Hepatocyte (in vitro differentiated cells): ENCODE measurements at places on chromosomes 12 and 14. TPM values are rescaled to one million over a fixed set of nuclear protein-coding genes. Genes with fewer than 3 reads are reported as not detected.

HOXC6 gene
- polyA plus RNA-seq: 11.1 and 12.1 TPM in 2 replicates

GRCh38 chr12:67640863-67641262 is 7.7 kb upstream of the DYRK2 start:
- no peaks in the 10 kb centered on the region for H3K36me3 ChIP-seq
- no peak overlapping the region for H3K27ac ChIP-seq

GRCh38 chr14:53180272-53181221 is 27.4 kb upstream of the DDHD1 start:
- no peak overlapping the region for H3K4me3 ChIP-seq
- no peak overlapping the region for H3K27ac ChIP-seq

JAG2 gene
- 4.1 and 4.8 TPM in 2 replicates for polyA plus RNA-seq

DNA sequence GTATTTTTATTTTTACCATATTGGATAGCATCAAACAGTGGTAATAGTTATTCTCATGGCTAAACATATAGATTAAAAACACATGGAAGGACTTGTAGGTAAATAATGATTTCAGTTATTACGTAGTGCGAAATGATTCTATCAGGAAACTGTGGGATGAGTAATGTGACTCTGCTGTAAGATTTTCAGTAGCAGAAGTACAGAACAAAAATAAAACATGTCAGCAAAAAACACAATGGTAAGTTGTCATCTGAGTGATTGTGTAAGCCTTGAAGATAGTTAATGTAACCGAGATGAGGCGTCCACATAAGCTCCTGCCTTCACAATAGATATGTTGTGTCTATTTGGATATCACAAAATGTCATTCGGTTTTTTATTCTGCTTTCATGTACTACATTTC is 99.8 kb downstream of the BORCS5 start:
- H3K27me3 ChIP-seq: no peaks in the 10 kb centered on the region
- no peak overlapping the region for H3K27ac ChIP-seq

TMPRSS12 gene
- 0.11 TPM in 1 of 2 replicates, not detected in the other for polyA plus RNA-seq

SLC6A12 gene
- polyA plus RNA-seq: 3.9 and 6.1 TPM in 2 replicates

DNA sequence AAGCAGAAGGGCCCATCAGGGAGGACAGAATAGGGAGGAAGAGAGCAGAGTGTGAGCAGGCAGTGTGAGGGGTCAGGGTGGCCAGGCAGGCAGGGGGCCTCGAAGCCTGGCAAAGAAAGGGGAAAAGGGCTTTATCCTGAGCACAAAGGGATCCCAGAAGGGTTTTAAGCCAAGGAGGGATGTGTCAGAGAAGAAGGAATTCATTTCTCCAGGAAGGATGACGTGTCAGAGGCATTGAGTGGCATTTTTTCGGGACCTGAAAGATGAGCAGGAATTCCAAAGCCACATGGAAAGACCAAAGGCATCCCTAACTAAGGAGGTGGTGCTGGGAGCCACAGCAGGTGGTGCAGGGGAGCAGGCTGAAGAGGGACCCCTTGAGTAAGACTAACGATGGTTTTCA is 132.1 kb downstream of the DICER1 start:
- H3K36me3 ChIP-seq: no peaks in the 10 kb centered on the region
- no peak overlapping the region for H3K27ac ChIP-seq
- no peaks in the 10 kb centered on the region for H3K4me1 ChIP-seq
- H3K4me3 ChIP-seq: no peak overlapping the region

KIF26A gene
- 3.5 and 4.4 TPM in 2 replicates for polyA plus RNA-seq

GRCh38 chr12:87925021-87925420 is 104.2 kb downstream of the C12orf50 start:
- no peaks in the 10 kb centered on the region for H3K4me1 ChIP-seq
- no peak overlapping the region for H3K4me3 ChIP-seq
- H3K36me3 ChIP-seq: no peaks in the 10 kb centered on the region

DNA sequence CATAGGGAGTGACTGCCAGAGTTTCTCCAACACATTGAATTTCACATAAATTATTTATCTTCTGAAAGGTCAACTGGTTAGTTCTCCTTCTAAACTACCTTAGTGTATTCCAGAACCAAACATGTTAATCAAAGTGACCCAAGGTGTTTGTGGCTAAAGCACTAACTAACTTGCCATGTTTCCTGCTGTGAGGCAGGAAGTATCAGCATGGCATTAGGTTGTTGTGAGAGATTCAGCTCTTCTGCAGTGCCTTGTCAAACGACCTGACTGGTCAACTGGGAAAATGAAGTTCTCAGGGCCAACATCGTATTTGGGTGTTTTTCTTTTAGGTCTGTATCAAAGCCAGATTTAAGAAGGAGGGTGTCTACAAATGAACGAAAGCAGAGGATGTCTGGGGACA is 448.1 kb downstream of the APAF1 start:
- H3K27me3 ChIP-seq: no peaks in the 10 kb centered on the region
- H3K4me3 ChIP-seq: no peak overlapping the region
- H3K36me3 ChIP-seq: no peaks in the 10 kb centered on the region
- H3K27ac ChIP-seq: no peak overlapping the region
- DNase-seq: no peak
- no peaks in the 10 kb centered on the region for H3K4me1 ChIP-seq

DNA sequence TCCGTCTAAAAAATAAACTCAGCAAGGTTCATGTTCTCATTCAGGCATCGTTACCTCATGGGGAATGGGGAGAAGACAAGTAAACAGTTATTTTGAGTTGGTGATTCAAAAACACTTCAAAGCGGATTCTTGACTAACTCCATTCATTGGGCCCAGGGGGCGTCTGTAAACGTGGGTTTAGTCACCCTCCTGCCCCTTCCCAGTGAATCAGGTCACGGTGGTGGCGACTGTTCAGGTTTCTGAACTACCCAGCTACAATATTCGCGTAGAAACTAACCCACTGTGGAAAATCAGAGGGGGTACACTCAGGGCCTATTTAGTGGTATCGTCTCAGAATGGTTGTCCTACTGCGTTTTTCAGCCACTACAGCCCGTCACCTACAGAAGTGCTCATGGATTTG is 15.2 kb downstream of the OR6S1 start:
- no peak for DNase-seq
- no peaks in the 10 kb centered on the region for H3K36me3 ChIP-seq
- peaks cover 5% of the 10 kb centered on the region for H3K4me1 ChIP-seq
- peaks cover 25% of the 10 kb centered on the region for H3K27me3 ChIP-seq
- H3K27ac ChIP-seq: no peak overlapping the region

DNA sequence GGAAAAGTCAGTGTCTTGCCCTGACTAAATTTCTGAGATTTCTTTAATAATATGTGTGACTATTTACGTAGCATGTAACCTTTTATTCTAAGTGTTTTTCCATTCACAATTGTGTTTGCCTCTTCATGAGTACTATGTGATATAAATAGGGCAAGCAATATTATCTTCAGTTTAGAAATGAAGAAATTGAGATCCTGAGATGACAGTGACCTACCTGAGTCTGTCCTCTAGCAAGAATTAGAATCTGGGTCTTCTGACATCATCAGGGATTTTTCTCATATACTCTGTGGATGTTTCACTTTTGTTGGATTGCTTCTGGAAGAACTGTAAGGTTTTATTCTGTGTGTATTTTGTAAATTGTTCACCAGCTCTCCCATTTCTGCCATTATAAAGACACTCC is 35.0 kb downstream of the TMTC2 start:
- H3K36me3 ChIP-seq: no peaks in the 10 kb centered on the region
- no peaks in the 10 kb centered on the region for H3K27me3 ChIP-seq
- no peak overlapping the region for H3K4me3 ChIP-seq
- H3K4me1 ChIP-seq: no peaks in the 10 kb centered on the region
- DNase-seq: no peak
- no peak overlapping the region for H3K27ac ChIP-seq

GRCh38 chr12:11676052-11676451 is 26.6 kb downstream of the ETV6 start:
- no peaks in the 10 kb centered on the region for H3K27me3 ChIP-seq
- H3K4me3 ChIP-seq: no peak overlapping the region
- peaks cover 4% of the 10 kb centered on the region for H3K4me1 ChIP-seq
- no peak for DNase-seq

DNA sequence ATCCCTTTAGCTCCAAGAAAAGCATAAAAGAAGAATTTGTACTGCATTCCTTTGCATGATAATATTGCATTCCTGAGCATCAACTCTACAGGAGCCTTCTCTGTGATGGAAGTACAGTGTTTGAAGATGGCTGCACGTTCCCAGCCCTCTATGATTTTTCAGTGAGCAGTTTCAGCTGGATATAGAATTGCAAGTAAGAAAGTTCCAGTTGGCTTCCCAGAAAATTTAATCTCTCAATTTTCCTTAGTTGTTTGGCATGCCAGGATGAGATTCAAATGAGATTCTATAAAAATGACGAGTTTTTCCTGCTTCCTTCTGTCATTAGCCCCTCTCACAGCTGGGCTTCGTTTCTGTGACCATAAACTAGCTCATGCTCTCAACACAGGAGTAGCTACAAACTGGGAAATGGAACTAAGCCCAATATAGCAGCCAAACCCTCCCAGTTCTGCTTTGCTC is 109.9 kb downstream of the TTC8 start:
- no peaks in the 10 kb centered on the region for H3K36me3 ChIP-seq
- DNase-seq: no peak
- H3K27me3 ChIP-seq: no peaks in the 10 kb centered on the region
- no peak overlapping the region for H3K27ac ChIP-seq
- H3K4me1 ChIP-seq: no peaks in the 10 kb centered on the region

NCAPD2 gene
- 13.7 and 17.4 TPM in 2 replicates for polyA plus RNA-seq

GRCh38 chr12:92158796-92159439 is 13.3 kb upstream of the BTG1 start:
- no peaks in the 10 kb centered on the region for H3K36me3 ChIP-seq
- DNase-seq: no peak
- H3K27ac ChIP-seq: no peak overlapping the region
- no peak overlapping the region for H3K4me3 ChIP-seq
- peaks cover 10% of the 10 kb centered on the region for H3K4me1 ChIP-seq
- H3K27me3 ChIP-seq: no peaks in the 10 kb centered on the region

SAMD15 gene
- 0.51 and 2.2 TPM in 2 replicates for polyA plus RNA-seq

GRCh38 chr12:42125388-42125767 is 19.3 kb downstream of the GXYLT1 start:
- H3K36me3 ChIP-seq: no peaks in the 10 kb centered on the region
- H3K4me1 ChIP-seq: peaks cover 9% of the 10 kb centered on the region
- H3K27ac ChIP-seq: no peak overlapping the region
- H3K27me3 ChIP-seq: no peaks in the 10 kb centered on the region
- H3K4me3 ChIP-seq: no peak overlapping the region

DNA sequence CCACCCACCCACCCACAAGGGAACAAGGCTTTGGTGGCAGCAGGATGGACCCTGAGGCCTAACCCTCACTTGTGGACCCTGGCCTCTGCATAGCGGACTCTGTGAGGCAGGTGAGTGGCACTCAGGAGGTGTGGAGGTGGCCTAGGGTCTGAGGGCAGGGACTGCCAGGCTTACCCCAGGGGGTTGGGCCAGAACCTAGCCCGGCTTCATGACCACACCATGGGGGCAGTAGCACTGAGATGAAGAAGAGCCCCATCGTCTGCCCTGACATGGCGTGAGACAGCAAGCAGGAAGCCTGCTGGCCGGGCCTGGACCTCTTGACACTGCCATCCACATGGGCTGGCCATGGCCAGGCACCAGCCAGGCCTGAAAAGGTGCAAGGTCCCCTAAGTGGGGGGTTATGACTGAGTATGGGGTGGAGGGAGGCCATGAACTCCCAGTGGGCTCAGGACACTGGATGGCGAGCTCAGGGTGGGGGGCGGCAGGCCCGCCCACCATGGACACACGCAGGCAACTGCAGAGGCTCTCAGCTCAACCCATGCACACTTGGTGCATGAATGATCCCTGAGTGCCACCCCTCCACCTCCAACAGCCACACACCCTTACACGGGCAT is 29.3 kb downstream of the JAG2 start:
- no peaks in the 10 kb centered on the region for H3K27me3 ChIP-seq
- H3K36me3 ChIP-seq: no peaks in the 10 kb centered on the region
- DNase-seq: no peak
- no peak overlapping the region for H3K4me3 ChIP-seq
- no peak overlapping the region for H3K27ac ChIP-seq

GRCh38 chr12:4380332-4380731 is 820 bp upstream of the FGF23 start:
- H3K4me1 ChIP-seq: no peaks in the 10 kb centered on the region
- no peak overlapping the region for H3K4me3 ChIP-seq

A2ML1 gene
- 0.38 and 1.0 TPM in 2 replicates for polyA plus RNA-seq

CKAP4 gene
- polyA plus RNA-seq: 258 and 266 TPM in 2 replicates

- no peak overlapping the region for H3K4me3 ChIP-seq
- H3K27ac ChIP-seq: no peak overlapping the region
- H3K27me3 ChIP-seq: no peaks in the 10 kb centered on the region
- H3K4me1 ChIP-seq: no peaks in the 10 kb centered on the region
- DNase-seq: no peak
Measured at GRCh38 chr14:29126361-29126760, 359.8 kb downstream of the FOXG1 start.

- H3K4me3 ChIP-seq: no peak overlapping the region
- no peaks in the 10 kb centered on the region for H3K4me1 ChIP-seq
- H3K36me3 ChIP-seq: no peaks in the 10 kb centered on the region
- no peaks in the 10 kb centered on the region for H3K27me3 ChIP-seq
- DNase-seq: no peak
Measured at GRCh38 chr12:44717612-44718011, 158.5 kb downstream of the NELL2 start.

- no peaks in the 10 kb centered on the region for H3K36me3 ChIP-seq
- no peaks in the 10 kb centered on the region for H3K27me3 ChIP-seq
- no peak for DNase-seq
- H3K4me1 ChIP-seq: no peaks in the 10 kb centered on the region
- no peak overlapping the region for H3K4me3 ChIP-seq
- H3K27ac ChIP-seq: no peak overlapping the region
Measured at GRCh38 chr12:51345681-51346080, 798 bp downstream of the CELA1 start.

OSGEP gene
- polyA plus RNA-seq: 36.2 and 41.3 TPM in 2 replicates

CISTR gene
- polyA plus RNA-seq: not detected in 2 replicates

DNA sequence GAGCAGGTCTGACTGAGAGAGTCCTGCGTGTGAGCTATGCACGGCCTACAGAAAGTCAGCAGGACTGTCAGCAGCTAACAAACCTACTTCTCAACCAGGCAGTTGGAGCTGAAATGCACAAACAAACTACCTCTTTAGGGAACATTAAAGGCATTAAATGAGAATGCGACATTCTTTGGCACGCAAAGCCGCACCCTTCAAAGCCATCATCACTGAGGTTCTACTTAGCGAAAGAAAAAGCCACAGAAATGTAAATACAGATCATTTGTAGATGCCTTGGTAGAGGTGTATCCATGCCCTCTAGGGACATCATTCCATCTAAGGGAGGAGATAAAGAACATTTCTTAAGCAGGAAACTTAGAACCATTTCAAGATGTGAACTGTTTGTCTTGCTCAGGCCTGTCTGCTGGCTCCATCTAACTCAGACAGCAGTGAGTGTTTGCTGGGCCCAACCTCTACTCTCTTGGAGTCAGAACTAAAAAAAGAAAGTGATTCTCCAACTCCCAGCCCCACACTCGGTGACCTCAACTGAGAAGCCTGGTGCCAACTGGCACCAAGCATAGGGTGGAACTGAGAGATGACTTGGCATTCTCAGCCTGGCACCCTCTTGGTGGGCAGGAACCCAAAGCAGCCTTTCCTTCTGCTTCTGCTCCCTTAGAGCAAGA is 63.5 kb upstream of the MBIP start:
- no peaks in the 10 kb centered on the region for H3K27me3 ChIP-seq
- no peak overlapping the region for H3K4me3 ChIP-seq
- DNase-seq: no peak
- no peaks in the 10 kb centered on the region for H3K4me1 ChIP-seq

GRCh38 chr14:30994681-30995620 is 30.5 kb upstream of the AP4S1 start:
- no peaks in the 10 kb centered on the region for H3K36me3 ChIP-seq
- no peak overlapping the region for H3K4me3 ChIP-seq

GRCh38 chr12:120483621-120484020 is 12.3 kb upstream of the DYNLL1 start:
- H3K27ac ChIP-seq: no peak overlapping the region
- H3K4me3 ChIP-seq: no peak overlapping the region
- no peaks in the 10 kb centered on the region for H3K4me1 ChIP-seq
- no peaks in the 10 kb centered on the region for H3K36me3 ChIP-seq
- no peak for DNase-seq
- H3K27me3 ChIP-seq: no peaks in the 10 kb centered on the region
